ENCODE measurements at places on chromosomes 5 and 9.

DNA sequence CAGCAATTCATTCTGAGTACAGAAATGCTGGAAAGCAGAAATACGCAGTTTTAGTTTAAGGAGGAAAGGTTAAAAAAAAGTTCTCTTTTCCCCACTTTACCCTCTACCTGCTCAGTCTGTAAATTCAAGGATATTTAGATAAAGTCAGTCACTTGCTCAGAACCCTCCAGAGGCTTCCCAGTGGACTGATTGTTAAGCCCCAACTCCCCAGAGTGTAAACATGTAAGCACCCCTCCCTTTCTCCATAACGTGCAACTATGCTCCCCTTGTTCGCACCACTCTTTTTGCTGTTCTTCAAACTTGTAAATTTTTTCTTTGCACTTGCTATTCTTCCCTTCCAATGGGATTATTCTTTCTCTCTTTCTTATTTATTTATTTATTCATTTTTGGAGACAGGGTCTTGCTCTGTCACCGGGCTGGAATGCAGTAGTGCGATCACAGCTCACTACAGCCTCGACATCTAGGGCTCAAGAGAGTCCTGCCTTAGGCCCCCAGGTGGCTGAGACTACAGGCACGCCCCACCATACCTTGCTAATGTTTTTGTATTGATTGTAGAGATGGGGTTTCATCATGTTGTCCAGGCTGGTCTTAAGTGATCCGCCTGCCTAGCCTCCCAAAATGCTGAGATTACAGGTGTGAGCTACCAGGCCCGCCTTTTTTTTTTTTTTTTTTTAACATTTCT lies 32.5 kb upstream of the ERBIN start:
- DNase-seq = no peak

DNA sequence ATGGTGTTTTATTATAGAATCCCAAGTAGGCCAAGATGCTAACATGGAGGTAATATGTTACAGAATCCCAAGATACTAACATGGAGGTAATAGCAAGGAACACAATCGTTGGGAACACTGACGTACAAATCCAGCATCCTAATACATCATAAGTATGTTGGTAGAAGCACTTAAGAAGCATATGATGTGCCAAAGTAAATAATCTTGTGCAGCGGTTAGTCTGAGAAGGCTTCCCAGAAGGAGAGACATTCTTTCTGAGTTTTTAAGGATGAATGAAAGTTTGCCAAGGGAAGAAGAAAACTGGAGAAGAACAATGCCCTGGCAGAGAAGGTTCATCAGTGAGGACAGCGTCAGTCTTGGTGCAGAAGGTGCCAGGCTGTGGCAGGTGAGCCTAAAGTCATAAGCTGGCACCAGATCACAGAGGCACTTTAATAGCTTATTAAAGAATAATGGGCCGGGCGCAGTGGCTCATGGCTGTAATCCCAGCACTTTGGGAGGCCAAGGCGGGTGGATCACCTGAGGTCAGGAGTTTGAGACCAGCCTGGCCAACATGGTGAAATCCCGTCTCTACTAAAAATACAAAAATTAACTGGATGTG lies 294.5 kb upstream of the PIK3R1 start:
- DNase-seq = no peak

DNA sequence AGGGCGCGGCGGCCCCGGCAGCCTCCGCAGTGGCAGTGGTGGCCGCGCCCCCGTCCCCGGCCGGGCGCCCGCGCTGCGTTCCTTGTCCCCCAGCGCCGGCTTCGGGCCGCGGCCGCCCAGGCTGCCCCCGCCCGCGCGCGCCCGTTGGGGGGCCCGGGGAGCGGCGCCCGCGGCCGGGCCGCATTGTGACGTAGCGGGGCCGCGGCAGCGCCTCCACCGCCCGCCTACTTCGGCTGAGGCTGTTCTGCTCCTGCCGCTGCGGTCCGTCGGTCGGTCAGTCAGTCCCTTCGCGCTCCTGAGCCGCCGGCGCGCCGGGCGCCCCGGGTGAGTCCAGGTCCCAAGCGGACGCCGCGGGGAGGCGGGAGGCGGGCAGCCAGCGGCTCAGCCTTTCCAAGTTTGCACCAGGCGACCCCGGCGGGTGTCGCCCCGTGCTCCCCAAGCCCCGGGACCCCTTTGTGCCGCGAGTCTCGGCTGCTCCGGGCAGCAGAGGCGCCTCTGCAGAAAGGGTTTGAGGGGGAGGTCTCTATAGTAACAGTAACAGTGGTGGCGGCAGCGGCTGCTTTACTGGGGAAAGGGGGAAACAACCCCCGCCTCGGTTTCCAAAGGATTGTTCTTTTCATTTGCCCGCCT lies at the start of gene SNCAIP:
Gene SNCAIP, plus strand, starts transcription at position 277 of the 630 bp plus-strand sequence. CDS start 78,898 bp downstream, outside the sequence.
- no peak for DNase-seq

GRCh38 chr5:160919626-160920025 lies 67.6 kb upstream of the ATP10B start:
- no peak for DNase-seq

GRCh38 chr9:34777666-34778065 lies 67.7 kb upstream of the CCL21 start:
- DNase-seq = no peak

- no peak for DNase-seq
These were observed 49.5 kb downstream of the C5orf22 start for GRCh38 chr5:31581498-31582099.

DNA sequence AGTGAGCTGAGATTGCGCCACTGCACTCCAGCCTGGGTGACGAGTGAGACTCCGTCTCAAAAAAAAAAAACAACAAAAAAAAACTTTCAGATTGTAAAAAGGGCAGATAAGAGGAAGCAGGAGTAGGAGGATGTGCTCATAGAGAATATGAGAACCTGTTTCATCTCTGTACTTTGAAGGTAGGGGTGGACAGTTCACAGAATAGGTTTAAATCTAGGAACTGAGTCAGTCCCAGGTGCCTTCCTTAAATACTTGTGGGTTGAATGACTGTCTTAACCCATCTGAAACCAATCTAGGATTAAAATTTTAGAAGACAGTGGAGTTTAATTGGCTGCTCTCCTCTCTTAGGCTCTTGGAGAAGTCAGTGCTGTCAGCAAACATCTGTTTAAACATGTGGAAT lies 12.4 kb downstream of the POLK start:
- no peak for DNase-seq

DNA sequence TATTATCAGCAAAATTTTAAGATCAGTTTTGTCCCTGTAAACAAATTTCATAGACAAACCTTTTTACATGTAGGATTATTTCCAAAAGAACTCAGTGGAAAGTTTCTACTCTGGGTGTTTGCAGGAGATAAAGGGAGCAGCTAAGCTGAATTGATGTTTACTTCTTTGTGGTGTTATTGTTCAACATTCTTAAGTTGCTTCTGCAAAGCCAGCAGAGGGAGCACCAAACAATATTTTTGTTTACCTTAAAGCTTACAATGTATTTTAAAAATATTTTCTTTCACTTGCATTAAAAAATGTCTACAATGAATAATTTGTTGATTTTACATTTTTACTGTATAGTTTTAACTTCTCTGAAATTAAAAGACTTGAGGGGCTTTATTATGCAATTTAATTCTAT lies 135.4 kb downstream of the ATG10 start:
- no peak for DNase-seq
